Stimulated activated CD4-positive, alpha-beta T cell treated with anti-CD3 and anti-CD28 coated beads, Interleukin-15, amount 100 ng/mL, for 24 hours (primary cell): ENCODE measurements at places on chromosomes 3 and 15.

- no peak for DNase-seq
Measured at GRCh38 chr3:100184948-100185570, 70.8 kb upstream of the FILIP1L start.

- DNase-seq: no peak
Measured at GRCh38 chr3:52841211-52841980, 6.6 kb upstream of the MUSTN1 start.

GRCh38 chr15:48102167-48102566 is 18.6 kb upstream of the SLC24A5 start:
- no peak for DNase-seq

DNA sequence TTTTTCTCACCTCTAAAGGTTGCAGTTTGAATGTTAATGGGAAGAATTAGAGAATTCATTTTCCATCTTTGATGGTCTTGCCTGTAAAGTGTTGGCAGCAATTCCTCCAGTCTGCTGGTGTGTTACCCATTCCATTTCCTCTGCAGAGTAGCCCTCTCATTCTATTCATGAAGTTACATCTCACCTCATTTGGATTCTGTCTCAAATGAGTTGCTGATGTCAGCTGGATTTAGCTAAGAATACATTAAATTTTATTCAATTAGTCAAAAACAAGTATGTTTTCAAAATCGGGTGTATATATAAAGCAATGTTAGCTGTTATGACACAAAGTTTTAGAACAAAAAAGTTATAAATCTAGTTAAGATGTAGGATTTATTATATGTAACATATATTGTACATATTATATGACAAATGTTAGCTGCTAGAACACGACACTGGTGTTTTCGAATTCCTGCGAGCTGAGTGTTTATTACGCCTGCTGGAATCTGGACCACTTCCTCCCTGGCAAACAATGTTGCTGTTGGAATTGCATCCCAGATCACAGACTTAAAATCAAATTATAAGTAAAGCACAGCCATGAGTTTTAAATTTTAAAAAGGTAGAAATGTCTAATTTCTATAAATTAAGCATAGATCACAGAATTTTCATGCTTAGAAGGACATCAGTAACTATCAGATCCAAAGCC is 516.2 kb downstream of the OCA2 start:
- DNase-seq: no peak

DNA sequence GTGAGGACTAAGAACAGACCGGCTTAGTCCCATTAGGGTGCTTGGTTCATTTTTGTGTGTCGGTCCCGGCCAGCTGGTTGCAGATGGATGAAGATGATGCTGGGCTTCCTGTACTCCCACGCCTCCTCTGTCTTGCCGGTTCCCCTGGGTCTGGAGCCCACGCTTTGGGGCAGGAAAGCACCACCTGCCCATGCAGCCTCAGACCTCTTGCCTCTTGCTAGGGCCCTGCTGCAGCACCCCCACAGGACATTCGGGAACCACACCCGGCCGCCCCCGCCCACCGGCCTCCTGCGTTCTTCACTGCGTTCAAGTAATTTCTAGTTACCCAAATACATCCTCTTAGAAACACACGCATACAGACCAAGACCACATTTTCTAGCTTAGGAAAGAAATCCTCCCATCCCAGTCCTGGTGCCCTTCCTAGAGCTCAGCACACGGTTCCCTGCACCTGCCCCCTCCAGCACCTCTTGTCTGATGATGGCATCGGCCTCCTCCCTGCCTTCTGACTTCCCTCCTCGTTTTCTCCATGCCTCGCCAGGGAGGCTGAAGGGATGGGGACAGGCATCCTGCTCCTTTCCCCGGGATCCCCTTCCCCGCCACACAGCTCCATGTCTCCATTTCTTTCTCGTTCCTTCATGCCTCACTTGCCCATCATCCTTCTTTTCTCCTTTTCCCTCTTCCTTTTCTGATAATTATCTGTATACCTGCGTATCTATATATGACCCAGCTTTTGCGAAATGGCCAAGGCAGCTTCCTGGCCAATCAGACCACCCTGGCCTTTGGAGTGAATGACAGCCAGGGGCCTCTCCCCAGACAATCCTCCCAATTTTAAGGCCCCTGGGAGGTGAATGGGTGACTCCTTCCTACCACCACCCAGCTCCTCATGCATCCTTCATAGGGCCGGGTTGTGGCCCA is 30.9 kb downstream of the FAM3D start:
- DNase-seq: no peak

GRCh38 chr3:47634996-47635395 is 56.3 kb upstream of the CSPG5 start:
- no peak for DNase-seq
